ENCODE measurements at places on chromosomes 11 and 22. TPM values are rescaled to one million over a fixed set of nuclear protein-coding genes. Genes with fewer than 3 reads are reported as not detected.

DNA sequence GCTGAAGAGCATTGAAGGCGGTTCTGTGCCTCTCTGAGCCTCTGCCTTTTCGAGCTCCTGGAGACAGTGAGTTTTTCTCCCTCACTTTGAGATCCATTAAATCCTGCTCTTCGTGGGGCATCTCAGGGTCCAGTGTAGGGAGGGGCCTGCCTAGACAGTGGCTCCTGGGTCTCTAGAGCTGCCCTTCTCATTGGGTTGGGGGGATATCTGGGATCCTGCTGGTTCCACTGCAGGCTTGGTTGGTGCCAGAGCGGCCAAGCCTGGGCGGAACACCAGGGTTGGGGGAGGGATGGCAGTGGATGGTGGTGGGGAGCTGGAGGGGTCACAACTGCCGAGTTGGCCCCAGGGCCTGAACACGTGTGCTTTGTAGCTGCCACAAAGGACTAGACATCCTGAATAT is 52.2 kb upstream of the CARS1 start:
- H3K27ac ChIP-seq = no peak overlapping the region
- DNase-seq = no peak
- no peak overlapping the region for H3K4me3 ChIP-seq
- H3K4me1 ChIP-seq = no peaks in the 10 kb centered on the region
- H3K36me3 ChIP-seq = no peaks in the 10 kb centered on the region
- no peaks in the 10 kb centered on the region for H3K27me3 ChIP-seq

- peak; percentile 69 for DNase-seq
- no peaks in the 10 kb centered on the region for H3K27me3 ChIP-seq
- H3K4me1 ChIP-seq = no peaks in the 10 kb centered on the region
Observed at GRCh38 chr22:41302021-41302767, 869 bp downstream of the ZC3H7B start.

The CHRDL2 gene
- 0.48 TPM for total RNA-seq

GRCh38 chr11:2210366-2211112 is 38.9 kb upstream of the TH start:
- peaks cover 11% of the 10 kb centered on the region for H3K4me1 ChIP-seq
- peaks cover 22% of the 10 kb centered on the region for H3K27me3 ChIP-seq
- no peak overlapping the region for H3K27ac ChIP-seq
- no peak overlapping the region for H3K4me3 ChIP-seq
- peak; percentile 39 for DNase-seq
- H3K36me3 ChIP-seq = no peaks in the 10 kb centered on the region

- H3K27ac ChIP-seq = no peak overlapping the region
- no peaks in the 10 kb centered on the region for H3K27me3 ChIP-seq
- no peak overlapping the region for H3K4me3 ChIP-seq
- DNase-seq = no peak
- H3K4me1 ChIP-seq = no peaks in the 10 kb centered on the region
Observed at GRCh38 chr11:120424970-120425332, 86.6 kb upstream of the GRIK4 start.

The TTC36 gene
- not detected for total RNA-seq

GRCh38 chr22:35619336-35620094 is 2.4 kb upstream of the MB start:
- DNase-seq = no peak
- H3K4me3 ChIP-seq = no peak overlapping the region
- no peaks in the 10 kb centered on the region for H3K36me3 ChIP-seq

The WNT11 gene
- total RNA-seq = not detected

The JAML gene
- 0.86 TPM for total RNA-seq

GRCh38 chr22:42683578-42684283 is 34.5 kb upstream of the CYB5R3 start:
- H3K27me3 ChIP-seq = no peaks in the 10 kb centered on the region
- H3K4me3 ChIP-seq = no peak overlapping the region
- peaks cover 3% of the 10 kb centered on the region for H3K4me1 ChIP-seq
- no peak overlapping the region for H3K27ac ChIP-seq

The LRRC55 gene
- total RNA-seq = 1.1 TPM

DNA sequence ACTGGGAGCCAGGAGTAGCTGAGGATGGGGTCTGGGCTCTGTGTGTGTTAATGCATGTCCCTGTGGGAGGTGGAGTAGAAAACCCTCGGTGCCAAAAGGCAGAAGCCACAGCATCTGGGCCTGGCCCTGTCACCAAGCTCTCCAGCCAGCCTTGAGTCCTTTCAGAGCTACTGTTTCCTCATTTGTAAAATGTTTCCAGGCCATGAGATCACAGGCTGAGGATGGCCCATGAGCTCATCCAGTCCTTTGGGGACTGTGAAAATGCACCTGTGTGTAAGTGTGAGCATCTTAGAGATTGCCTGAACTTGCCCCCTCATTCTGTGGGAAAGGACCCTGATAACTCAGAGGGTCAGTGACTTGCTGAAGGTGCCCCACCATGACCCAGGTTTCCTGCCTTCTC is 9.1 kb downstream of the ANKK1 start:
- no peaks in the 10 kb centered on the region for H3K27me3 ChIP-seq
- H3K4me3 ChIP-seq = no peak overlapping the region
- no peak for DNase-seq
- no peak overlapping the region for H3K27ac ChIP-seq
- no peaks in the 10 kb centered on the region for H3K36me3 ChIP-seq
- no peaks in the 10 kb centered on the region for H3K4me1 ChIP-seq

The BTBD18 gene
- not detected for total RNA-seq

GRCh38 chr22:46902436-46902835 is 140.0 kb downstream of the TBC1D22A start:
- H3K4me1 ChIP-seq = 0 out of 2 replicates have a peak, but pooled peaks cover 2% of the 10 kb centered on the region
- 0 out of 2 replicates have a peak, but pooled peaks cover 2% of the 10 kb centered on the region for H3K36me3 ChIP-seq
- H3K27me3 ChIP-seq = no peaks in the 10 kb centered on the region
- no peak overlapping the region for H3K4me3 ChIP-seq
- H3K27ac ChIP-seq = no peak overlapping the region

GRCh38 chr11:19566583-19567379 is 145.9 kb upstream of the NAV2 start:
- H3K4me1 ChIP-seq = no peaks in the 10 kb centered on the region
- no peaks in the 10 kb centered on the region for H3K36me3 ChIP-seq
- no peak overlapping the region for H3K4me3 ChIP-seq
- no peak for DNase-seq
- H3K27me3 ChIP-seq = no peaks in the 10 kb centered on the region
- no peak overlapping the region for H3K27ac ChIP-seq

The FREY1 gene
- total RNA-seq = not detected

DNA sequence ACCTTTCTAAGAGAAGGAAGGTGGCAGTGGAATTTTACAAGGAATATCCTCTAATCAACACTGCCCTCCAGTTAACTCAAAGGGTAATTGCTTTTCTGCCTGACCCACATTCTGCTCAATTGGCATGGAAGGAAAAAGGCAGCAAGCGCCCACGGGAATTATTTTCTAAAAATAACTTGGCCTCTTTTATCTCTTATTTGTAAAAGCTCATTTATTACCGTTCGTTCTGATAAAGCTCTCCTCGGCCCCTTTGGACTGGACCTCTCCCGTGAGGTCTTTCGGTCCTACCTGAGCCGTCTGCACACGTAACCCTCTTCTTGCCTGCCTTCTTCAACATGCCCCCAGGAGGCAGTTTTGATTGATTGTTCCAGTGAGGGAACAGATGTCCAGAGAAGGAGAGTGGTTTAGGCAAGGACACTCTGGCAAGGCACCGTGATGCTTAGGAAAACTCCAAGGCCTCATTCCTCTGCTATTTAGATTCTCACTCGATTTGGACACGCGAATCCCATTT is 53.2 kb upstream of the CRTAM start:
- no peaks in the 10 kb centered on the region for H3K36me3 ChIP-seq
- H3K27me3 ChIP-seq = no peaks in the 10 kb centered on the region
- no peak overlapping the region for H3K27ac ChIP-seq

DNA sequence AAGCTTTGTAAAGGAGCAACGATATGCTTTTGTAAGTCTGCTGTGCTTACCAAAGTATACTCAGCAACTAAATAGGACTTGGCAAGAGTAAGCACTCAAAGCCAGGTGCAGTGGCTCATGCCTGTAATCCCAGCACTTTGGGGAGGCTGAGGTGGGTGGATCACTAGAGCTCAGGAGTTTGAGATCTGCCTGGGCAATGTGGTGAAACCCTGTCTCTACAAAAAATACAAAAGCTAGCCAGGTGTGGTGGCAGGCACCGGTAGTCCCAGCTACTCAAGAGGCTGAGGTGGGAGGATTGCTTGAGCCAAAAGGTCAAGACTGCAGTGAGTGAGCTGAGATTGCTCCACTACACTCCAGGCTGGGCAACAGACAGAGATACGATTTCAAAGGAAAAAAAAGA is 67.5 kb downstream of the PAK1 start:
- H3K27me3 ChIP-seq = no peaks in the 10 kb centered on the region
- peaks cover 30% of the 10 kb centered on the region for H3K4me1 ChIP-seq
- no peak overlapping the region for H3K27ac ChIP-seq
- no peak overlapping the region for H3K4me3 ChIP-seq
- no peaks in the 10 kb centered on the region for H3K36me3 ChIP-seq

The FXYD2 gene
- total RNA-seq = 1.1 TPM

DNA sequence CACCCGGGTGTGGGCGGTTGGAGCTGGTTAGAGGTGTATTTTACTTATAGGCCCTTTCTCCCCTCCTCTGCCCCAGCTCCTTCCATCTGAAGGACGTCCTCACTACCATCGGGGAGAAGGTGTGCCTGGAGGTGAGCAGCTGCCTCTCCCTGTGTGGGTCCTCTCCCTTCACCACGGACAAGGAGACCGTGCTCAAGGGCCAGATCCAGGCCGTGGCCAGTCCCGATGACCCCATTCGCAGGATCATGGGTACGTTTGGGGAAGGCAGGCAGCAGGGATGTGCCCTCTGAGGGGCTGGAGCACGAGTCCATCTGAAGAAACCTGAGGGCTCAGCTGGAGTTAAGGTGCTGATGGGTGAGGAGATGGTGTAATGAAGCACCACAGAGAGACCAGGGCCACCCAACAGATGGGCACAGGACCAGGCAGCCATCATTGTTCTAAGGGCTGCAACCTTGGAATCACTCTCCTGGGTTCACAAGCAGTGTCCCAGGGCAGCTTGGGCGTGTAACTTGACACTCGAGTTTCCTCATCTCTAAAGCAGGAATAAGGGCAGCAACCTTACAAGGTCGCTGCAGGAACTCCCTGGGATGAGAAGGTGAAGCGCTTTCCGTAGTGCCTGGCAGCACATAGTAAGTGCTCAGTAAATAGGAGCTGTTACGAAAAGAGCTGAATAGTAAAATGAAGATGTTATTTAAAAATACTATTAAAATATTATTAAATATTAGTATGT is 29.4 kb downstream of the TCP11L1 start:
- DNase-seq = no peak
- peaks cover 10% of the 10 kb centered on the region for H3K36me3 ChIP-seq
- H3K27ac ChIP-seq = peak overlapping the region; percentile 35
- H3K4me3 ChIP-seq = no peak overlapping the region
- H3K4me1 ChIP-seq = no peaks in the 10 kb centered on the region

The ART1 gene
- not detected for total RNA-seq

- H3K4me1 ChIP-seq = no peaks in the 10 kb centered on the region
- no peak within 1 kb of the TSS for H3K4me3 ChIP-seq
- DNase-seq = no peak
Observed at GRCh38 chr11:26571861-26572654, at the start of gene MUC15. TSS of gene MUC15 (minus strand) at chr11:26572263. CDS start at chr11:26567094, 5,169 bp downstream.

- peaks cover 9% of the 10 kb centered on the region for H3K4me1 ChIP-seq
- H3K36me3 ChIP-seq = no peaks in the 10 kb centered on the region
- H3K27me3 ChIP-seq = no peaks in the 10 kb centered on the region
- DNase-seq = no peak
- H3K4me3 ChIP-seq = no peak overlapping the region
Observed at GRCh38 chr11:35167426-35167954, 28.5 kb downstream of the CD44 start.

The TSKU gene
- 22.8 TPM for total RNA-seq
